ENCODE measurements at places on chromosomes 13 and 19.

- DNase-seq = no peak
Measured at GRCh38 chr13:50152655-50153309, 137.5 kb downstream of the KCNRG start.

- DNase-seq = no peak
Measured at GRCh38 chr13:59664586-59664985, 499.1 kb downstream of the DIAPH3 start.

- no peak for DNase-seq
Measured at GRCh38 chr19:20209051-20209450, 42.0 kb downstream of the ZNF486 start.

DNA sequence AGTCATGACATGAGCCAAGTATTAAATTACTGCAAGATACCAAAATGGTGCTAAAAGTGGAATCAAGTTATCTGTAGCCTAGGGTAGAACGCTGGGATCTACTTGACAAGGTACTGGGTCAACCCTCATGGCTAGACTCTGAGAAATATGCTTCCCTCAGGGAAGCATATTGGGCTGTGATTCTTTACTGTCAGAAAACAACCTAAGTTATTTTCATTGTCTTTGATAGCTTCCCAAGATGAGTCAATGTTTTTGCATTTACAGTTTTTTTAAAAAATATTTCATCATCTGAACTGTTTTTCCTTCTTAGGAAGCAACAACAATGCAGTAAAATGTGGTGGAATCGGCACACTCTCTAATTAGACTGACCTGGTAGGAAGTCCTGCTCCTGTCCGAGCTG is 218.0 kb downstream of the RGCC start:
- DNase-seq = no peak

DNA sequence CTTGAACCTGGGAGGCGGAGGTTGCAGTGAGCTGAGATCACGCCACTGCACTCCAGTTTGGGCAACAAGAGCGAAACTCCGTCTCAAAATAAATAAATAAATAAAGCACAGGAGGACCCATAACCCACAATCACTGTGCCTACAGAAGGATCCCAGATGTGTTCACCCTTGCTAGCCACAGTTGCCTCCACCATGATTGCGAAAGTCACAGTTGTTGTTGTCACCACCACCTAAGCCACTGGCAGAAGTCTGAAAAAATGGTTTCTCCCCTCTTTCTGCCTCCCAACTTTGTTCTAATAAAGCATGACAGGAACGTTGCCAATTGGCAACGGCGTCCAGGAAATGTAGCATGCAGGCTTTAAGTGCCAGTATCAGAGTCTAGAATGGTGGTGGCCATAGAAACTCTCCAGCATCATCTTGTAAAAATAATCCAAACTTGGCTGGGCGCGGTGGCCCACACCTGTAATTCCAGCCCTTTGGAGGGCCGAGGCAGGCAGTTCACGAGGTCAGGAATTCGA is 2.2 kb upstream of the EPS15L1 start:
- no peak for DNase-seq

GRCh38 chr19:290372-291005 is 714 bp downstream of the PLPP2 start:
- DNase-seq = no peak

DNA sequence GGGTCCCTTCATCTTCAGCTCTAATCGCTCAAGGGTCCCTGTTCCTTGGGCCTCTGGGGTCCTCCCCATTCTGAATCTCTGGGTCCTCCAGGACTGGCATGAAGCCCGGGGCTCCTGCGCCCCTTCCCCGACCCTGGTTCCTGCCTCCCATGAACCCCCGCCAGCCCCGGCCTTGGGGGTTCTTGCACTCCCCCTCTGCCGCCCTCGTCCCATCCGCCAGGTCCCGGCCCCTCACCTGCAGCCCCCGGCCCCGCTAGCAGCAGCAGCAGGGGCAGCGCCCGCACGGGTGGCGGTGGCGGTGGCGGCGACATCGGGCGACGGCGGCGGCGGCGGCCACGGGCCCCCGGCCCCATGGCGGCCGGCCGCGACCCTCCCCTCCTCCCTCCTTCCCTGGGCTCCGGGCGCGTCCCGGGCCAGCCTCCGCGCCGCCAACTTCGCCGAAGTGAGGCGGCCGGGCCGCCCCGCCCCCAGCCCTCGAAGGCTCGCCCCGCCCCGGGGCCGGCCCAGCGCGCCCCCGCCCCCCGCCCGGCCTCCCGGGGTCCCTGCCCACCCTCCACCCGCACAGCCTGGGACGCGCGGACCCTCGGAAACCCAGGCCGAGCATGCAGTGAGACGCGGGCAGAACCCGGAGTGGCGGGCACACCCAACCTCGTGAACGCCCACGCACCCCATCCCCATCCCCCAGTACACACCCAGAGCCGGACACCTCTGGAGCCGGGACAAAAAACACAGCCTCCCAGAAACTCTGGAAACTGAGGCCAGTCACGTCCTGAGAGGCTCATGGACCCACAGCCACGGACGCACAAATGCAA is at the start of gene NOTCH3:
Gene NOTCH3, minus strand, starts transcription at position 443 of the 812 bp plus-strand sequence. Its CDS starts 90 bp downstream, at position 353.
- DNase-seq = no peak

- DNase-seq = no peak
Measured at GRCh38 chr13:73062468-73062867, 3.7 kb downstream of the KLF5 start.

GRCh38 chr13:63614874-63615612 is 2199.4 kb upstream of the PCDH20 start:
- no peak for DNase-seq
